Upper lobe of left lung (tissue), 6 donors: ENCODE measurements at places on chromosomes 1 and 21.
A peak's percentile ranks its signal among the peaks of the same experiment; 100 is the strongest.

GRCh38 chr1:22258698-22259097 is 115.8 kb upstream of the WNT4 start:
- H3K36me3 ChIP-seq = no peaks in the 10 kb centered on the region
- H3K4me3 ChIP-seq = no peak overlapping the region
- DNase-seq = no peak
- H3K27me3 ChIP-seq = no peaks in the 10 kb centered on the region
- H3K27ac ChIP-seq = peak overlapping the region; percentile 73

DNA sequence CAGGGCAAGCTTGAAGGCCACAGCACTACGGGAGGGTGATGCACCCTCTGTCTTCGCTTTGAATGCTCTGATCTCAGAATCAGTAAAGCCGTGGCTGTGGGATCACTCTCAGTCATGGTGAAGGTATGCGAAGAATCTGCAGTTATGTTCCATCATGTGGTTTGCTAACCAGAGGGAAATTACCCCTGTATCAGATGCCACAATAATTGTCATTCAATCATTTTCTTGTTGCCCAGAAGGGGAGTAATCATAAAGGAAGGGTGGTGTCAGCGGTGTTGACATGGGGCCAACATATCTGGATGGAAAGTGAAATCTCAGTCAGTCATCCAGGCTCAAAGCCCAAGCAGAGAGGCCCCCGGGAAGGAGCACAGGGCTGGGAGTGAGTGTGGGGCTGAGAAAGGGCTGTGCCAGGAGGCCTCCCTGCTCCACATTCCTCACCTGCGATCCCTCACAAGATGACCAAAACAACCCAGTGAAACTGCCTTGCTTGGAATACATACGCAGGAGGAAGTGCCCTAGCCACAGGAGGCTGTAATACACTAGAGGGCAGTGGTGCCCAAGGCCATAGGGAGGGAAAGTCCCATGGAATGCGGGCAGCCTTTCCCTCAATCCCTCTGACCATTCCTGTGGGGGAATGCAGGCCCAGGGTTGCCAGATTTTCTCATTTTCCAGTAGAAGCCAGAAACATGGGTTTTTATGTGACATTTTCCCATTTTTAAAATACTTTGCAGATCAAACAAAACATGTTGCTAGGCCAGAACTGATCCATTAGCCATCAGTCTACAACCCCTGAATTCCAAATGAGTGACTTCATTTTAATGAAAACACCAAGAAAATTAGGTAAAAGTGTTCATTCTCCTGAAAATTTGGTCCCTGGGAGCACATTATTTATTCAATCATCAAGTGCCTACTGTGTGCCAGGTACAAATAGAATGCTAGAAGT is 95.7 kb upstream of the VANGL1 start:
- peaks cover 5% of the 10 kb centered on the region for H3K4me1 ChIP-seq
- no peak overlapping the region for H3K4me3 ChIP-seq
- no peak for DNase-seq
- H3K36me3 ChIP-seq = no peaks in the 10 kb centered on the region
- H3K27ac ChIP-seq = no peak overlapping the region

- H3K4me1 ChIP-seq = no peaks in the 10 kb centered on the region
- no peak for DNase-seq
Measured at GRCh38 chr1:168520832-168521231, 23.0 kb downstream of the XCL2 start.

DNA sequence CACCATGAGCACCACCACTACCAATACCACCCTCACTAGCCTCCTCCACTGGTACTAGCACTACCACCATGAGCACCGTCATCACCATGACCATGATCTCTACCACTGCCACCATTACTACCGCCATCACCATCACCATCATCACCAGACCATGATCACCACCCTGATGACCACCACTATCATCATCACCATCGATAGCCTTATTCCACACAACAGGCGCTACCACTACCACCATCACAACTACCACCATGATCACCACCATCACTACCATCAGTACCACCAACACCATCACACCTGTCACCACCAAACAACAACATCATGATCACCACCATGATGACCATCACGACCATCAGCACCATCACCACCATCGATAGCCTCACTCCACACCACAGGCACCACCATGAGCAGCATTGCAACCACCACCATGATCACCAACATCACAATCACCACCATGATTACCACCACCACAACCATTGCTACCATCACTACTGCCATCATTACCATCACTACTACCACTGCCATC is 56.6 kb upstream of the CASZ1 start:
- no peaks in the 10 kb centered on the region for H3K4me1 ChIP-seq
- no peak for DNase-seq
- no peak overlapping the region for H3K27ac ChIP-seq
- H3K27me3 ChIP-seq = no peaks in the 10 kb centered on the region
- H3K36me3 ChIP-seq = no peaks in the 10 kb centered on the region

GRCh38 chr1:157652859-157653493 is 47.6 kb downstream of the FCRL3 start:
- no peak overlapping the region for H3K4me3 ChIP-seq
- H3K27ac ChIP-seq = no peak overlapping the region
- DNase-seq = no peak
- H3K4me1 ChIP-seq = no peaks in the 10 kb centered on the region
- H3K27me3 ChIP-seq = no peaks in the 10 kb centered on the region

GRCh38 chr1:65229754-65230339 is 79.5 kb upstream of the DNAJC6 start:
- no peaks in the 10 kb centered on the region for H3K36me3 ChIP-seq
- DNase-seq = no peak
- no peak overlapping the region for H3K4me3 ChIP-seq
- no peaks in the 10 kb centered on the region for H3K27me3 ChIP-seq

DNA sequence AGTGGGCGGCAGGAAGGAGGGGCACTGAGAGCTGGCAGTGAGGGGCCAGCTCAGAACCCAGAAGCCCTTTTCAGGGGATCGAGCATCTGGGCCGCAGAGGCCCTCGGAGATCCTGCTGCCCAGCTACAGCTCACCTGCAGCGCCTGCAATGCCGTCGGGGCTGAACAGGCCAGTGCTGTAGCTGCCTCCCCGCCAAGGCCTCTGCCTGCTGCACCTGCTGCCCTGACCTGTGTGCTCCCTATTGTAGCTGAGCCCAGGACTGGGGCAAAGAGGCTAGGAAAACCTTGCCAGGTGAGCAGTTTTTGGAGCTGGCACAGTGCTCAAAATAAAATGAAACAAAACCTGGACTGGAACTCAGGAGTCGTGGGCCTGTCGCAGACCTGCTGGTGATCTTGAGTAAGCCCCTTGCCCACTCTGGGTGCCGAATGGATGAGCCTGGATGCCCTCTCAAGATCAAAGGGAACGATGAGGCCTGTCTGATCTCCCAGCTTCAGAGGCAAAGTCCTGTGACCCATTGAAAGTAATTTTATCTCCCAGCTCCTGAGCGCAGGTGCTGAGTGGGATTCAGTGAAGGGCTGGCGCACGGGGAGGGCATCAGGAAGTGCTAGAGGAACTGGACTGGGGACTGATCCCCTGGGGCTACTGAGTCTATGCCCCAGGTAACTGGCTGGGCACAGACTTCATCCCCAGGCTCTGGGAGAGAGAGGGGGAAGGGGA is 154.6 kb downstream of the FOXD2 start:
- no peak for DNase-seq

GRCh38 chr1:195740862-195741261 is 867.4 kb downstream of the KCNT2 start:
- no peak for DNase-seq
- H3K27ac ChIP-seq = no peak overlapping the region
- H3K4me1 ChIP-seq = no peaks in the 10 kb centered on the region
- no peaks in the 10 kb centered on the region for H3K27me3 ChIP-seq
- H3K4me3 ChIP-seq = no peak overlapping the region

DNA sequence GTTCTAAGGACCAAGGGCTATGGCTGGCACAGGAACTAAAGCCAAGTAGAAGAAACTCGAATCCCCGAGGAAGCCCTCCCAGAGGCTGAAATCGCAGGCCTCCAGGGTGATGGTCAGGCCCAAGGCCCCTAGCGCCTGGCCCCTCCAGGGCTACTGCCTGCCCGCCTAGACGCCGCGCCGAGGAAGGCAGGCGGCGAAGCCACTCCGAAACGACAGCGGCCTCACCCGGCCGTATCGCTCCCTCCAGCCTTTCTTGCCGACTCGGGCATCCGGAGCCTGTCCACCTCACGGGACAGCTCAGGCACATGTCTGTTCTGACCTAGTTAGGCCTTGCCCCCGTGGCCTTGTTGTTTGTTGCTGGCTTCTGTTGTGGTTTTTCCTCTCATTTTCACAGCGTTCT is 9.7 kb upstream of the LHX8 start:
- no peak overlapping the region for H3K27ac ChIP-seq
- H3K4me3 ChIP-seq = no peak overlapping the region
- H3K36me3 ChIP-seq = no peaks in the 10 kb centered on the region
- no peaks in the 10 kb centered on the region for H3K27me3 ChIP-seq

GRCh38 chr1:56070601-56071000 is 508.8 kb downstream of the PLPP3 start:
- H3K4me1 ChIP-seq = no peaks in the 10 kb centered on the region
- H3K36me3 ChIP-seq = no peaks in the 10 kb centered on the region
- no peak overlapping the region for H3K4me3 ChIP-seq
- no peaks in the 10 kb centered on the region for H3K27me3 ChIP-seq
